Osteoblast (primary cell): ENCODE measurements at places on chromosomes 7 and 10.
A peak's percentile ranks its signal among the peaks of the same experiment; 100 is the strongest.

GRCh38 chr10:74544106-74544505 is 282.3 kb upstream of the KAT6B start:
- DNase-seq = no peak

- no peak for DNase-seq
These were observed 120.2 kb upstream of the TMEM229A start for GRCh38 chr7:124152859-124153692.

DNA sequence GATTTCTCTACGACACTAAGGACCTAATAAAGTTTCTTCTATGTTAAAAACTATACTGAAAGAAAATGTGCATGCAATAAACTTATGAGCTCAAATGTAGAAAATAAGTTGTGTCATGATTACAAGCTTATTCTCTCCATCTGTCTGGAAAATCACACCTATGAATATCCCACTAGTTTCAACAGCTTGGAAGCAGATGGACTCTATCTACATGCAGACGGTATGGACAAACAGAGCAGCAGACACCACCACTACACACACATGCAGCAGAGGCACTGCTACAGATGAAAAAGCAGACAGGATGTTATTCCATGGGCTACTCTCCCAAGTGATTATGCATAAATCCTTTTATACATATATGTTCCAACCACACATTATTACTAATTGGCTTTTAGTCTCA is 123.4 kb upstream of the TARP start:
- no peak for DNase-seq

- no peak for DNase-seq
These were observed 311.0 kb upstream of the IMMP2L start for GRCh38 chr7:111873326-111873646.

GRCh38 chr10:77837248-77837924 is 89.2 kb downstream of the DLG5 start:
- peak; percentile 91 for DNase-seq

- DNase-seq = no peak
These were observed 162.9 kb downstream of the GLI3 start for GRCh38 chr7:42074076-42074475.

DNA sequence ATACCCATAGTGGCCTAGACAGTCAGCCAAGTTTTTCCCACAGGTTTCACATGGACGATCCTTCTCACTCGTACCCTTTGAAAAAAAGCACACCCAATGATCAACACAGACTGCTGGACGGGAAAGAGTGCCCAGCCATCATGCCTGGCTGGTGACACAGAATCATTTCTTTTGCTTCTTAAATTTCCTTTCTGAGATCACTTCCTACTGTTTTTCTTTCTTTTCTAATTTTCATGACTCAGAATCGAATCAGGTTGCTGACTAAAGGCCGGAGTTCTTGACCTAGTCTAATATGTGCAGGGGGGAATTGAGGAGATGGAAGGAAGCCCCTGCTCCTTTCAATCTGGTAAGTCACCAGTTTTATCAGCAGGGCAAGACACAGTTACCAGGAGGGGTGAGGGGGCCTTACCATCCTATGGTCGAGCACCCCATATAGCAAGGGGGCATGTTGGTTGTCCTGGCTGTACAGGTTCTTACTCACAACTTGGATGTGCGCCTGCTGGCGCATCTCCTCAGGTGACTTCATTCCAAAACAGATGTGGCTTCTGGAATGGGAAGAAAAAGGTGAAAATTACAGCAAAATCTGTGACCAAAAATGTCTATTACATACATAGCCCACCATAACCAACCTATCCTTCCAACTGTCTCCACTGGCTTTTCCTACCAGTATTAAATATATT is 3.5 kb downstream of the POLR3A start:
- peak; percentile 85 for DNase-seq

GRCh38 chr7:45482451-45482850 is 91.7 kb upstream of the ADCY1 start:
- DNase-seq = no peak

DNA sequence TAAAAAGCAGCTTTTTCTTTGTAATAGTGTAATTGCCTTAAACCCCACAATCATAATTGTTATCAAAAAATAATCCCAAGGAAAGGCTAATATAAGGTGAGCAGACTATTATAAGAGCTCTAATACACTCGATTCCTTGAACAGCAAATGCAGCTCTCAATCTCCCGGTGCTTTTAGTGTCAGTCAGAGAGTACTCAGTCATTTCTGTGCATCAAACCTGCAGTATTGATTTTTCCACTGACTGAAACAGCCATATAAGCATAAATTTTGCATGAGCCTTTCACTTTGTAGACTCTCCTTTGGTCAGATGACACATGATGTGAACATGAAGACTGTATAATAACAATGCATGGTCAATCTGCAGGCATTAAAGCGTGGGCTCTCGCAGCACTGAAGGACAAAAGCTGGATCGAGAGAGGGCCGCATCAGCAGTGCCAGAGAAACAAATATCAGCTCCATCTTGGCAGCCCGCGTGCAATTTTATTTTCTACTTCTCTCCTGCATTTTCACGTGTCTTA is 272.0 kb downstream of the POU6F2 start:
- no peak for DNase-seq

GRCh38 chr7:156376317-156376716 is 264.3 kb upstream of the RNF32 start:
- no peak for DNase-seq

GRCh38 chr10:4822208-4822607 is 3.8 kb upstream of the AKR1E2 start:
- no peak for DNase-seq

DNA sequence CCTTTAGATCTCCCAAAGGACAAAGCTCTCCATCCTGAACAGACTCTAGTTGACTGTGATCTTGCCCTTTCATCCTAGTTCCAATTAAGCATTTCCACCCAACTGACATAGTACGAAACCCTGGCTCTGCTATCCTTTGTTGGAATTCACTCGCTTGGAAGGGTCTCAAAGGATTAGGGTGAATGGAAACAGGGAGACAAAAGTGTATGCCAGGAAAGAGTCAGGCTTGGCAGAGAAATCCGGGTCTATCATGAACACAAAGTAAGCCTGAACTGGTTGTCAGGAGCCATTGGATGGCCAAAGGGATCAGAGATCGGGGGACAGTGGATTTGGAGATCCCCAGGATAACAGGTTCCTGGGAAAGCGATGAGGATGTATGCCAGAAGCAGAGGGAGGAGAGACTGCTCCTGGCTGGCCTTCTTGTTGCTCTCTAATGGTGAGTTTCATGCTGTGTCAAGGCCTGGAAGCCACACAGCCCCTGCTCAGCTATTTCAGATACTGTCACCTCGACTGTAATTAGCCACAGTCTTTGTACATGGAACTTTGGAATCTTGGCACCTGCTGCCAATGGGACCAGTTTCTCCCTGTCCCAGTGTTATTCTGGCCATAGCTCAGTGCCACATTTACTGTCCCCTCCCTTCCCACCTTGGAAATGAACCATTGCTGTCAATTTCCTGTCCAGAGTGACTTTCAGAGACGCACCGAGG is 1168.7 kb upstream of the AUTS2 start:
- no peak for DNase-seq

- DNase-seq = no peak
These were observed 96.7 kb upstream of the SLC25A13 start for GRCh38 chr7:96418581-96418980.

GRCh38 chr10:47294501-47294900 is 5.5 kb upstream of the GDF10 start:
- DNase-seq = no peak

DNA sequence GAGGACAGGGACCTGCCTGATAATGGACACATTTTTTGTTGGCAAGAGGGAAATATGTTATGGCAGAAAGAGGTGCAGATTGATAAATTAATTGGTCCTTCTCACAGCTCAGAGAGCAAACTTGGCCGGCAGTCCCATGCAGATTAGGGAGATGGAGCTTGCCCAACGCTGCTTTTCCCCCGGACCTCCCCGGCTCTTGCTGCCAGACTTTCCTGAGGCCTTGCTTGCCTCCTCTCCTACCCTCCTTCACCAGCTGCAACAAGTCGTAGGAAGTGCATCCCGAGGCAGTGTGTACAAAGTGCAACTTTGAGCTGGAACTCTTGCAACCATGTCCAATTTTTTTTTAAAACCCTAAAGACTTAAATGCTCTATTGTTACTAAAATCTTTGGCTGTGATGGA is 215.5 kb downstream of the LRMDA start:
- no peak for DNase-seq

DNA sequence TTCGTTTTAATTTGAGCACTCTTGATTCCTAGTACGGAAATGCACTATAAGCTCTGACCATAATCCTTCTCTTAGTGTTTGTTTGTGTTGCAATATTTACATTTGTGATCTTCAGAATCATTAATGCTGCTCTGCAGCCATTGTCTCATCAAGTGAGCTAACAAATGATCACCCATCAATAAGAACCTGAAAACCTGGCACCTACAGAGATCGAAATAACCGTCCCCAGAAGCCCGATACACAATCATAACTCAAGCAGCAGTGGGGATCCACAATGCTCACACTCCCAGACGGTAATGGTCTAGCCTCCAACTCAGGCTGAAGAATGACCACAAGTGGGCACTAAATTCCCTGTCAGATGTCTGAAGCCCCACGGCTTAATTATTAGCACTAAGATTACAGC is 156.0 kb upstream of the NFE2L3 start:
- DNase-seq = no peak

GRCh38 chr10:44397476-44398225 is 12.8 kb upstream of the CXCL12 start:
- DNase-seq = peak; percentile 58

DNA sequence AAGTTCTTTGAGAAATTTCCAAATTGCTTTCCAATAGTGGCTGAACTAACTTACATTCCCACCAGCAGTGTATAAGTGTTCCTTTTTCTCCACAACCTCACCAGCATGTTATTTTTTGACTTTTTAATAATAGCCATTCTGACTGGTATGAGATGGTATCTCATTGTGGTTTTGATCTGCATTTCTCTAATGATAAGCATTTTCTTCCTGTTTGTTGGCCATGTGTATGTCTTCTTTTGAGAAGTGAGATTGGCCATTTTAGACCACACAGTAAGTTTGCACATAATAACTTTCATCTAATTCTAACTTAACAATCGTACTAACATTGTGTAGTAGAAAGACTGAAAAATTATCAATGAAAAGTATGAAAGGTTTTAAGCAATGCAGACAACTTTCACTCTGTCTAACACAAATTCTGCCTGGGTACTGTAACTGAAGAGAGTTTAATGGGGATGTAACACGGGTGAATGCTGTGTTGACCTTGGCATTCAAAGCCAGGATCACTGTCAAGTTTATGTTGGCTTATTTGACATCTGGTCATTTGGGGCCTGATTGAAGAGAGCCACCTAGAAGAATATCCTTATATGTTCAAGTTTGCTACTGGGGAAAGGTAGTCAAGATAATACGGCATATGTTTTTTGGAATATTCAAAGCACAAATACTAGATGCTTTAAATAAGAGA is 50.4 kb downstream of the FAM171A1 start:
- DNase-seq = peak; percentile 69

- no peak for DNase-seq
These were observed 484.6 kb downstream of the GATA3 start for GRCh38 chr10:8539056-8539455.

DNA sequence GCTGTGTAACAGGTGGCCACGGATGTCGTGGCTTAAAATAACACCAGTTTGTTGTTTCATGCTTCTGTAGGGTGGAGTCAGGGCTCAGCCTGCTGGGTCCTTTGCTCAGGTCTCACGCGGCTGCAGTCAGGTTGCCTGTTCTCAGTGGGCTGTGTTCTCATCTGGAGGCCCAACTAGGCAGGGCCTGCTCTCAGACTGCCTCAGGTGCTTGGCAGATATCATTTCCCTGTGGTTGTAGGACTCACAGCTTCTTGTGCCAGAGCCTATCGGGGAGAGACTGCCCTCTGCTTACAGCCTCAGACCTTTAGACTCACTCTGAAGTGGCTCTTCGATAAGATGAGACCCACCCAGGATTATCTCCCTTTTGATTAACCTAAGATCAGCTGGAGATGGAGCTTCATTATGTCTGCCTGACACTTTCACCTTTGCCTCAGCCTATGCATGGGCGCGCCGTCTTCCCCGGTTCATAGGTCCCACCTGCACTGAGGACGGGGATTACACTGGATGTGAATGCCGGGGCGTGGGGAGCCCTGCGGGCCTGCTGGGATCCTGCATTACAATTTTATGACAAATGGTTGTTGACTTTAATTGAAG is 55.3 kb downstream of the INPP5A start:
- DNase-seq = peak; percentile 29

- no peak for DNase-seq
These were observed 47.2 kb upstream of the SFTPD start for GRCh38 chr10:79995979-79996634.

DNA sequence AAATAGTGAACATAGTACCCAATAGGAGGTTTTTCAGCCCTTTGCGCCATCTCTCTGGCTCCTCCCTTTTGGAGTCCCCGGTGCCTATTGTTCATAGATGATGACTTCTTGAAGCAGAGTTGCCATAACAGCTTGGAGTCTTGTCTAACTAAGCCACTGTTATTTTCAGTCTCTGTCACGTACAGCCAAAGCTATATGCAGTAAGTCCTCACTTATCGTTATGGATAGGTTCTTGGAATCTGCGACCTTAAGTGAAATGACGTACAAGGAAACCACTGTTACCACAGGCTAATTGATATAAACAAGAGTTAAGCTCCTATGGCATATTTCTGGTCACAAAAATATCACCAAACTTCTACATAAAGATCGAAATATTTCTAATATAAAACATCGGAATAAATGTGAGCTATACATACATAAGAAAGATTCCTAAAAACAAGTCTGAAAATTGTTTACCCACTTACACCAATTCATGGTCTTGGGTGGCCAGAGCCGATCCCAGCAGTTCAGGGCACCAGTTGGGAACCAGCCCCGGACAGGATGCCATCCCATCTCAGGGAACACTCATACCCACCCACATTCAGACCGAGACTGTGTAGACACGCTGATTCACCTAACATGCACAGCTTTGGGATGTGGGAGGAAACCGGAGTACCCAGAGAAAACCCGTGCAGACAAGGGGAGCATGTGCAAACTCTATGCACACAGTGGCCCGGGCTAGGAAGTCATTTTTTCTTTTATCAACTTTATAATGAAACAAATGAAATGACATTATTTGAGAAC is 76.0 kb upstream of the PRPS1L1 start:
- no peak for DNase-seq

DNA sequence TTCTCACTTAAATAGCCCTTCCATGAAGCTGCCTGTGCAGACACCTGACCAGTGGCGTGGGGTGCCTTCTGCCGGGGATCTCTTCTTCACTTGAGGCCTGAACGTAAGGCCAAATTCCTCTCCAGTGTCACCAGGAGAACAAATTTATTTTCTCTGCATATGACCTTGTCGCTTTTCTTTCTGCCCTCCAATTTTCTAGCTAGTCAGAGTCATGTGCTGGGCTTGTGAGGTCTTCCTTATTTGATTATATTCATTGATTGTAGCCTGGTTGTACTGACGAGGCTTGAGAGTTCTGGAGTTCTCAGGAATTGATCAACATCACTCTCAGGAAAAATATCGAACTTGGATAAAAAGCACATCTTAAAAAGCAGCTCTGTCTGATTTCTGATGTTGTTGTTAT is 255.7 kb downstream of the BUB3 start:
- no peak for DNase-seq
